Stimulated activated CD4-positive, alpha-beta T cell treated with anti-CD3 and anti-CD28 coated beads, Interleukin-2, amount 100 ng/mL, for 48 hours (primary cell): ENCODE measurements at places on chromosomes 2 and 18.

- no peak for DNase-seq
Observed at GRCh38 chr2:202091476-202091875, 18.4 kb downstream of the KIAA2012 start.

DNA sequence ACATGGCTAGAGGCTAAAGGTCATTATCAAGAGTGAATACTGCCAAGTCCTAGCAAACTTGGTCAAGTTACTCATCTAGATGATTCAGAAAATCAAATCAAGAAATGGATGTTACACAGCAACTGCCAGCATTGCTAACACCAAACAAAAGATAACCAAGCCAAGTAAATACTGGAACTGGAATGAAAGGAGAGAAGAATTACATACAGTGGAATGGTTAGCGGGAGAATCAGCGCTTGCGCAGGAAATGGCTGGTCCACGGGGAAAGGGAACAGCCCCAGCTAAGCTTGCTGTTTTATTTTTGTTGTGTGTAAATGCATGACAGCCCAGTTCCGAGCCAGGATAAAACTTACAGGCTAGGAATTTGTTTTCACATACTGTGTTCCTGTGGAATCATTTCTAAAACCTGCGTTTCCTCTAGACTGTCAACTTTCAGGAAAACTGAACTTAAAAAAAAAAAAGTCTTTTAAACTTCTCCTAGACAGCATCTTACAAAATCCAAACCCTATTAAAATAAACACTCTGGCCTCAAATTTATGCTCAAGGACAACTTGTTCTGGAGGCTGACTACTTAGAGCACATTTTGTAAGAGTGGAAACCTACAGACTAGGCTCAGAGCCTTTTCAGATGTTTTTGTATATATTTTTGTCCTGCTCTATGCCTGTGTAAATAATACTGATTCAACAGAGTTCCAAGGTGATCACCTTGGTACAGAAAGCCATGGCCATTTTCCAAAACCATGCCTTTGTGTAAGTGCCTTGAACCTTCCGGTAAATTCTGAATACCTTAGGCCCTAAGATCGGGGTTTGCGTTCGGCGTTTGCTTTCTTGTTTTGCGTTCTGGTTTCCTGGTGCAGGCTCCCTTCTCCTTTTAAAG is 30.7 kb upstream of the TXNDC2 start:
- no peak for DNase-seq

DNA sequence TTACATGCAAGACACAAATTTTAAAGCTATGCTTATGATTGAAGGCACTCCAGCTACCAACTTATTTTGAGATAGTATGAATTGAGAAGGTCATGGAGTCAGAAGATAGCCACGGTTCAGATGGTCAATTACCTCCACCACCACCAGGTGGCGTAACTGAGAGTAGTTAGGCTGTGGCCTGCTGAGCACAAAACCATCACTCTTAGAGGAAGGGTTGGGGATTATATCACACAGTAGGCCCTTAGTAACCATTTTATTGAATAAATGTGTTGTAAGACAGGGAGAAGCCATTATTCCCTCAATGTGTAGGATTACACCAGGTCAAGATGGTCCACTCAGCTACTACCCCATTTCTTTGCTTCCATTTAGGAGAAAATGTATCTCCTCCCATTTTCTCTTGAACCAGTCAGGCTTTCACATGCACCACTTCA is 18.8 kb downstream of the KLHL41 start:
- peak; percentile 76 for DNase-seq

DNA sequence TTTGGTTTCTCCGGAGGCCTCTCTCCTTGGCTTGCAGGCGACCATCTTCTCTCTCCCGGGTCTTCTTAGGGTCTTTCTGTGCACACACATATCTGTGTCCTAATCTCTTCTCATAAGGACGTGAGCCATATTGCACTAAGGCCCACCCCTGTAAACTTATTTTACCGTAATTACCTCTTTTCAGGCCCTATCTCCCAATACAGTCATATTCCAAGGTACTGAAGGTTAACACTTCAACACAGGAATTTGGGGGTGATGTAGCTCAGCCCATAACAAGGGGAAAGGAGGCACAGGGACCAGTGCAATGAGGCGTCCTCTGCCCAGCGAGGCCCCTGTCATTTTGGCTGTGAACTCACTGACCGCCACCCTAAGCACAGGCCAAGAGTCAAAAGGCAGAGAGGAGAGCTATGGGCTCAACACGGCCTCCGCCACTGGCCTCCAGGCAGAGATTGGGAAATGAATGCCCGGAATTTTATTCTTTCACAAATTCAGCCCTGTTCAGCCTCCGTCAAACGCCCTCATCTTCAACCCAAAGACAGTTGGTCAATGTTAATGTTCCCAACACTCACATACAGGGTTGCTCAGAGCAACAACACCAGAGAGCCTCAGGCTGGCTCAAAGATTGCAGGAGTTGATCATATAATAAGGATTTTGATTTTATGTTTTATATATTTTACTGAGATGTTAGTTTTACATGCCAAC is 15.9 kb upstream of the NMUR1 start:
- no peak for DNase-seq

DNA sequence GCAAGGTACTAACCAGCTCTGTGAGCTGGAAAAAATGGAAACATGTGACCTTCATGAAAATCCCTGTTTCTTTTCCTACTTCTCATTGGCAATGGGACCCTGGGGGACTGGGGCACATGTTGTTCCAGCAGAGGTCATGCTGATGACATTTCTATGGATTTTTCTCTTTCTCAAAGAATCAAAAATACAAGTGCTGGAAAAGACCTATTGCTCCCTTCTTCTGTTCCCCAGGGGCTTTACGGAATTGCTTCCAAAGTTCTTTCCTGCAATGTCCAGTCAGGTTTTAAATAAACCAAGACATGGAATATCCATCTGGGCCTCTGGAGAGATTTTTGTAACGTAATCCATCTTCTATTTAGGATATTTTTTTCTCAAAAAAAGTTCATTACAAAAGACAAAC is 1006.1 kb upstream of the CELF4 start:
- DNase-seq, result no peak

DNA sequence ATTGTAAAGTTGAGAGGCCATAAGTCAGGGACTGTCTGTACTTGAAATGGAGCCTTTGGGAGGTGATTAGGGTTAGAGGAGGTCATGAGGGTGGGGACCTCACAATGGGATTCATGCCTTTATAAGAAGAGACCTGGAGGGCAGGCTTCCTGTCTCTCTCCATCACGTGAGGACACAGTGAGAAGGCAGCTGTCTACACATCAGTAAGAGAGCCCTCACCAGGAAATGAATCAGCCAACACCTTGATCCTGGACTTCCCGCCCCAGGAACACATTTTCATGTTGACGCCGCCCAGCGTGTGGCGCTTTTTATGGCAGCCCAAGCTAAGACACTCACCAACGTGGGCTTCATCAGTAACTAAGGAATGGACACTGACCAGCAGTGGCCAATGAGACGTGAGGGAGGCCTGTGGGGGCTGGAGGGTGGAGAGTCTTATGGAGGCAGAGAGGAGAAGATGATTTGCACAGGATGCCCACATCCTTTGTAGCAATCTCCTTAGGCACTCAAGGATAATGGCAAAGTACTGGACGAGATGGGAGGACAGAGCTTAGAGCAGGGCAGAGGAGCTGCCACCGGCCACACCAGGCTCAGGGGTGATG is 162.7 kb downstream of the EIPR1 start:
- no peak for DNase-seq

DNA sequence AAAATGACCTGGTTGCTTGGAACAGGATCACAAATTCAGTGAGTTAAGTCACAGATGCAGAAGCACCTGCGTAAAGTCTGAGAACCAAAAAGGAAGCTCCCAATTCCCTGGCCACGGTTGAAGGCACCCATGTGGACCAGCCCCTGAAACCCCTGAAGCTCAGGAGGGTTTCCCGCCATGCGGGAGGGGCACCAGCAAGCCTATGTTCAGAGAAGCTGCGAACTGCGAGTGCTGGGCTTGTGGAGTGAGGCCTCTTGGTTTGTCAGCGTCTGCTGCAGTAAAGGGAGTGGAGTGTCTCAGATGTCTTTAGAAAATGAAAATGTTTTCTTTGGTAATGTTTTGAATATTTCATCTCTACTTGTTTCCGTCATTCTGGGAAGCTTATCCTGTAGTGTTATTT is 16.1 kb upstream of the ACKR3 start:
- no peak for DNase-seq

DNA sequence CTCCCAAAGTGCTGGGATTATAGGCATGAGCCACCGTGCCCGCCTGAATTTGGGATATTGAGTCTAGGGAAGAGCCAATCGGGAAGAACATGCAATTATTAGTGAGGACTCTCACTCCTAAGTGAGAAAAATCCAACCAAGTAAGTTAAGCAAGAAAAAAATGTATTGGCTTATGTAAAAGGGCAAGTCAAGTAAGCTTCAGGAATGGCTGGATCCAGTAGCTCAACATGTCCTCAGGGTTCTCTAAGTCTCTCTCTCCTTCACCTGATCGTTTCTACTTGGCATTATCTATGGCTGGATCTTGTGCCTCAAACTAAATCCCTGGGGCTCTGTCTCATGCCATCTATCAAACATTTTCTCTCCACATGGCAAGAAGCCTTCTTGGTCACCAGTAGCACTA is 16.1 kb upstream of the CIB4 start:
- DNase-seq, result no peak

GRCh38 chr2:219598308-219599078 is 836 bp downstream of the STK11IP start:
- DNase-seq, result no peak

- DNase-seq, result no peak
Observed at GRCh38 chr18:64436111-64436510, 287.2 kb upstream of the LINC00305 start.

DNA sequence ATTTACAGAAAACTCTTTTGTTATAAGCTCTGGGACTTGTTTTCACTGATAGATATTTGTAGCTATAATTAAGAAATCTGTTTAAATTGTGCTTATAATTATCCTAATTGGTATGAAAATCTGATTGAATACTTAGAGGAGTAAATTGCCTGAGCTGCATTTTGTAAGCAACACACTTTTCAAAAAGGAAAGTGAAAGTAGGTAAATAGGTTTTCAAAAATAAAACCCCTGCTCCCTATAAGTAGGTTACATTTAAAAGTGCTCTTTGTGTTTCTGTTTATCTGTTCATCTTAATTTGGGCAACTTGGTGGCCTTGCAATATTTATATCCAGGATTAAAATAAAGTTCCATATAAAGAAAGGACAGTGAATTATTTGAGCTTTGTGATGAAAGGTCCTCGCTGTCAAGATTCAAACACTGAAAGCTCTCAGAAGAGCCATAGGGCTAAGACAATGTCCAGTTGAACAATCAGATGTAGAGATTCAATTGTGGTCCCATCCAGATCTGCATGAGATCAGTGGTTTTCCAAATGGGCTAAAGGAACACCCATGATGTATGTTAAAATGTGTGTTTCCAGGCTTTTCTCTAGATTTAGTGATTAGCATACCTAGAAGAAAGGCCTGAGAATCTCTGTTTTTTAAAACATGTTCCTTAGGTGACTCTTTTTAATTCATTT is 371.6 kb downstream of the RPRM start:
- DNase-seq, result no peak

DNA sequence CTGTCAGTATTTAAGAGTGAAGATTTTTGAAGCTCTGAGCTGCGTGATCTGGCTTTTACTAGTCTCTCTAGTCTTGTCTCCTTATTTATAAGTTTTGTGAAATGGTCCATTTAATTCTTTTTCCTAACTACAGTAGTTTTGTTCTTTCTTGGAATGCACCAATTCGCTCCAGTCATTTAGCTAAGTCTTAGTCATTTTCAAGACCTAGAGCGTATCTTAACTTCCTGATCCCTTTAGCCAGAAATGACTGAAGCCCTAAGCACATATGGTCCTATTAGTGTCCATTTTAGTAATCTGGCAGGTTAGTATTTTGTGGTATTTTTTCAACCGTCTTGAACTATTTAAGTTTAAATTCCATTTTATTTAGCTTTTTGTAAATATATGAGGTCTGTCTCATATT is 3.6 kb downstream of the BIRC6 start:
- no peak for DNase-seq

GRCh38 chr18:63603772-63604171 is 16.6 kb downstream of the SERPINB13 start:
- DNase-seq, result no peak

- DNase-seq, result no peak
Observed at GRCh38 chr2:163191372-163191771, 352.8 kb upstream of the KCNH7 start.

- peak; percentile 57 for DNase-seq
Observed at GRCh38 chr2:233059797-233060500, at the start of gene INPP5D. INPP5D (plus strand) TSS chr2:233060342; CDS start chr2:233060479, 137 bp downstream.

- no peak for DNase-seq
Observed at GRCh38 chr2:207823865-207824264, 54.2 kb upstream of the FZD5 start.

DNA sequence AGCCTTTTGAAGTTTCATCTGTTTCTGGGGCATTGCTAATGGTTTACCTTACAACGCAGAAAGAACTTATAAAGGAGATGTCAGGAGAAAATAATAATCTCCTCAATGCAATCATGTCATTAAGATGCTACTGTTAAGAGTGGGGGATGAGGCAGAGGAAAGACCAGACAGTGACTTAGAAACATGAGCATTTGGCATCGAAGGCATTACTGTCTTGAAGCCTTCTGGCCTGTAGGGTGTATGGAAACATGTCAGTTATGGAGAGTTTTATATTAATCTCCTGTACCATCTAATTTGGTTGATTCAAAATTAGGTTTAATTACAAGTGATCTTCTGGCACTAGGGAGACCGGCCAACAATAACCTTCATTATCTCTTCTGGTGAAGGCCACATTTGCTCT is 32.5 kb downstream of the CDC42EP3 start:
- DNase-seq, result no peak

DNA sequence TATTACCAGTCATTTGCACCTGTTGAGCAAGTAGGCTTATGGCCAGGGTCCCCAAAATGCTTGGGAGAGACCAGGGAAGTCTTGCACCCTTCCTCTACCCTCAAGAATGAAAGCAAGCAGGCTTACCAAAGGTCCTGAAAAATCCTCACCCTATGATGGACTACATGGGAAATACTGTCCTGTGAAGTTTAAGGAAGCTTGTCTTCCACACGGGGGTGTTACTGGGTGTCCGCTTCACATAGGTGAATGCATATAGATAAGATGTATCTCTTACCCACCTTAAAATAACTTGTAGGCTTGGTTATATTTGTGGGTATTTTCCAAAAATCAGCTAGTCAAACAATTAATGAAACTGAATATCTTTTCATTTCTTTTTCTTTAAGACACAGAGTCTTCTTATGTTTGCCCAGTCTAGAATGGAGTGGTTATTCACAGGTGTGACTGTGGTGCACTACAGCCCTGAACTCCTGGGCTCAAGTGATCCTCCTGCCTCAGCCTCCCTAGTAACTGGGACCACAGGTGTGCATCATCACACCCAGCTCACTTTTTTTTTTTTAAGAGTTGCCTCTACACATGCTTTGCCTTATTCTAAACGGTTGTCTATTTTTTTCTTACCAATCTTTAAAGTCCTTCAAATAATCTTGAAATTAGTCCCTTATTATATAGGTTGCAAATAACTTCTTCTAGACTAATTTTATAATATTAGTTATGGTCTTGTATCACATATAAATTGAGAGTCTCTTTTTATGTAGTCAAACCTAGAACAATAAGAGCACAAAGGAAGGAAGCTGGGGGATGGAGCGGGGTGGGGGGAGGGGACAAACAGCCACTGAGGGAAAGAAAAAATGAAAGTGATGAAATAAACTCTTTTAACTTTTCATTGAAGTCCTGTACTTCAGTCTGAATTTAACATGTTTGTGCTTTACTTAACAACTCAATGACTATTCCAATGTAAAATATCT is 49.0 kb downstream of the CERKL start:
- no peak for DNase-seq
